ENCODE measurements at places on chromosomes 13 and 19.
A peak's percentile ranks its signal among the peaks of the same experiment; 100 is the strongest.

GRCh38 chr13:111048387-111048786, 66.7 kb upstream of the ARHGEF7 start:
- DNase-seq = no peak

DNA sequence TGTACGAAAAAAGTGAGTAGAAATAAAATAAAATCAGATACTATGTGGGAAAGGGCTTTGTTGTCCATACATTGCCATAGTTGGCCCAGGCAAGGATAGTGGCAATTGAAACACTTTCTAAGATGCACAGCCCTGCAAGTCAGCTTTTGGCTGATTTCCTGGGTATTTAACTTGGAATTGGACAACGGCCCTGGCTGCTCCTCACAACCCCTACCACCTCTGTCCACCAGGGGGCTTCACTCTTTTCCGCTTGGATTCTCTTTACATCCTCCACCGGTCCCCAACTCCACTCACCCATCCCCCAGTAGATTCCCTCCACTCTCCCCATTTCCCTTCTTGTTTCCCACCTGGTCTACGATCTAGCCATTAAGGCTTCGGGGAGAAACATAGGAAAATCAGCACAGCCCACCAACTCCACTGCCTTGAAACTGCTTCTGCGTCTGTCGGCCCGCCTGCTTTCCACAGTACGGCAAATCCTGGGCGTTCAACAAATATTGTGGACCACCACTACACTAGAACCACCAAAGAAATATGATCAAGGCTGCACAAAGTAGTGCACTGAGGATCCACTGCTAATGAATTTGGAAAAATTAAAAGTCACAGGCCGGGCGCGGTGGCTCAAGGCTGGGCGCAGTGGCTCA, 48.6 kb upstream of the GTF3A start:
- DNase-seq = peak; percentile 38

GRCh38 chr13:21882766-21883165, 211.9 kb downstream of the FGF9 start:
- no peak for DNase-seq

GRCh38 chr19:15618321-15618720, 3.3 kb downstream of the CYP4F8 start:
- DNase-seq = no peak

- DNase-seq = no peak
Observed at GRCh38 chr19:34480971-34481841, at the start of gene WTIP. WTIP (plus strand) TSS chr19:34481758; CDS start chr19:34481975, 217 bp downstream.

DNA sequence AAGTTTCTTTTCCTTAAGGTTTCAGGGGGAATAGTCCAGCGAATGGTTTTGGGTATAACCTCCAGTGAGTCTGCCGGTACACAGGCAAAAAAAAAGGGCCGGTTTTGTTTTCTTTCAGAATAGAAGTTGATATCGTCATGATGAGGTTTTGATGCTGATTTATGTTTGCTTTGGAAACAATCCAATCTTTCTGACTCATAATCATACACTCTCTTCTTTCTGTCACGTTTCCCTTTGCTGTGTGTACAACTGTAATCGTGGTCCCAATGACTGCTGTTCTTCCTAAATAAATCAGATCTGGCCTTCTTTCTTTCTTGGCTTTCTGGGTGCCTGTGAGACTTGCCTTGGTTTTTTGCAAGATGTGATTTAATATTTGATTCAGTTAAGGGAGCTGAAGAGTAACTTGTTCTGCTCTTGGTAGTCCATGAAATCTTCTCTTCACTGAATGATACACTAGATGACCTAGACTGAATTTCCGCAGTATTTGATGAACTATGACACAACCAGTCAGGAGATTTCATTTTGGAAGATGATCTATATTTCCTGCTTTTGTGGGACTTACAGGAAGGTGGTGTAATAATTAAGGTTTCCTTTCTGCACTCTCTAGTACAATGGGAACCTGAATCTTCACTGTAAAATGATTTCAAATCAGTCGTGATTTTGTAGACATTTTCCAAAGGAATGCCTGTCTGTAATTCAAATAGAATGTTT, 34.9 kb upstream of the METTL21C start:
- no peak for DNase-seq

DNA sequence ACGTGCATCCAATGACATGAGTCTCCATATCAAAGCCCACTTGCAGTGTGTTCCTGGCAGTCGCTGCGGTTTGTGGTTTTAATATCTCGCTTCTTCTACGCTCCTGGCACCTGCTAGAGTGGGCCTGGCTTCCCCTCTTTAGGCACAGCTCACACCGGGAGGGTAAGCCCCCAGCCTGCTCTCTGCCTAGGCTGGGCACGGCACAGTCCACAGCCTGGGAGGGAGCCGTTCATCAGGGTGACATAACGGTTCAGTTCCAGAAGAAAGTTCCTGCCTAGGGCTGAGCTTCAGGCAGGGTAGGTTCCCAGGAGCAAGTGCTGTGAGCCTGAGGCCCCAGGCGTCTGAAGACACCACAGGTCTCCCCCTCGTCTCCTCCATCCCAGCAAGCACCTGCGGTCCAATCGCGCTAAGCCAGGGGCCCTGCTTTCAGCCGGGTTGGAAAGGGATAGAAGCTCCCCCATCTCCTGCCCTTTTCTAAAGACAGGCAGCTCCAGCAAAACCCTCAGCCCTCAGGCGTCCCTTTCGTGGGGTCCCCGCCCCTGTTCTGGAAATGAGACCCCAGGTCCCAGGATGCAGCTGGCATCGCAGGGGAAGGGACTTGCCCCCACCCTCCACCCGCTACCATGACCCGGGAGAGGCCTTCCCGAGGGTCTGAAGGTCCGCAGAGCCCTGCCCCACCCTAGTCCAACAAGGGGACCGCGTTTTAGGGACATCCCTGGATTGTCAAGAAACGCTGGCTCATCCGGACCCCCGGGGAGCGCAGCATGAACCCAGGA, 121.6 kb upstream of the ZNF507 start:
- no peak for DNase-seq

GRCh38 chr19:57599377-57599760, 316 bp upstream of the ZNF530 start:
- no peak for DNase-seq
